Melanocyte of skin (primary cell): ENCODE measurements at places on chromosomes 4 and X. TPM values are rescaled to one million over a fixed set of nuclear protein-coding genes. Genes with fewer than 3 reads are reported as not detected.

UNC5C gene
- 1.00 and 4.6 TPM in 2 replicates for total RNA-seq

GAGE1 gene
- total RNA-seq, result not detected in 2 replicates

PLXNB3 gene
- 9.6 and 12.4 TPM in 2 replicates for total RNA-seq

SH3RF1 gene
- total RNA-seq, result 9.7 and 11.3 TPM in 2 replicates
